ENCODE measurements at places on chromosomes 16 and 17.

GRCh38 chr17:62597920-62598319, 29.6 kb upstream of the MRC2 start:
- DNase-seq = no peak

- no peak for DNase-seq
Observed at GRCh38 chr16:82612263-82612662, 14.5 kb upstream of the CDH13 start.

DNA sequence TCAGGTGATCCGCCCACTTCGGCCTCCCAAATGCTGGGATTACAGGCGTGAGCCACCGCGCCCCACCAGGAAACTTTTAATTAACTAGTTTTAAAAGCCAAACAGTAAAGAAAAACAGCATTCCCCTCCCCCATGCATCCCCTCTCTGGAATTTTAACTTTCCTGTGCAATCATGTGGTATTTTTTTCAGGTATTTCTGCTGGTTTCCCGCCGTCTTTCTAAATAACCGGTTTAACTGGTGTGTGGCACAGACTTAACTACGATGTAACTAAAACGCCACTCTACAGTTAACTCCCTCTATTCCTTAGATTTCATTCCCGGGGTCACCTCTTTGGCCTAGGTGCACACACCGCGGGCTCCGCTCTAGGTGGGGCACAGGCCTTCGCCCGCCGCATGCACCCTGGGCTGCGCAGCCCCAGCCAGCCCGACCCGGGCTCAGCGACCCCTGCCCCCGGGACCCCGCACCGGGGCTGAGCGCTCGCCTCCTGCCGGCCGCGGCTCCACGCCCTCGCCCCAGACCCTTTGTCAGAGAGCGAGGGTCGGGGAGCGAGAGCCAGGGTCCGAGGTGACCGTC, 15.1 kb upstream of the UTP6 start:
- no peak for DNase-seq

DNA sequence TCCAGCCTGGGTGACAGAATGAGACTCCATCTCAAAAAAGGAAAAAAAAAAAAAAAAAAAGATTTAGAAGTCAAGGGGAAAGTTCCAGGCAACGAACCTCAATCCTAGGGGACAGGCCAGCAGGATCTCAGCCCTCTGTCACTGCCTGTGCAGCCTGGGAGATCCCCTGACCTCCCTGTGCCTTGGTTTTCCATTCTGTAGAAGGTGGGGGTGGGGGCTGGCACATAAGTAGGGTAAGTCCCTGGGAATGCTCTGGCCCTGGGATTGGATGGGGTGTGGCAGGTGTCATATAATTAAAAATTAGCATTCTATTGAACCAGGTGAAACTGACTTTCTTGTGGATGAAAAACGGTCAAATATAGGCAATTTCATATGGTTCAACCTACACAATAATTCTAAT, 90.5 kb downstream of the C16orf78 start:
- no peak for DNase-seq

- no peak for DNase-seq
Observed at GRCh38 chr17:59892251-59892923, 356 bp downstream of the TUBD1 start.

DNA sequence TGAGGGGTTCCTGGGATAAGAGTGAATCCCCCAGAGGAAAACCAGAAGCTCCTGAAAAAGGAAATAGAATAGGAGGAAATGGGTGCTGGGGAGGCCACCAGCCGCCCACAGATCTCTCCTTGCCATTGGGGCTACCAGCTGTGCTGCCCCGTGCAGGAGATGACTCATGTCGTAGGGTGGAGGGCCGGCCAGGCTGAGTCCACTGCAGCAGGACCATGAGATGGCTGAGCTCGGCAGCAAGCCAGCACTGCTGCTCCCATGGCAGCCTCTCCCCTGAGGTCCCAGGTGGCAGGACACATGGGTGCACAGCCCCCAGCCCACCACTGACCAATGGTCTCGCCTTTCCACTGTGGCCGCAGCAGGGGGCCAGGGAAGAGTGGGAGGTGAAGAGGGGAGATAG, 95.5 kb downstream of the GNAO1 start:
- DNase-seq = no peak

DNA sequence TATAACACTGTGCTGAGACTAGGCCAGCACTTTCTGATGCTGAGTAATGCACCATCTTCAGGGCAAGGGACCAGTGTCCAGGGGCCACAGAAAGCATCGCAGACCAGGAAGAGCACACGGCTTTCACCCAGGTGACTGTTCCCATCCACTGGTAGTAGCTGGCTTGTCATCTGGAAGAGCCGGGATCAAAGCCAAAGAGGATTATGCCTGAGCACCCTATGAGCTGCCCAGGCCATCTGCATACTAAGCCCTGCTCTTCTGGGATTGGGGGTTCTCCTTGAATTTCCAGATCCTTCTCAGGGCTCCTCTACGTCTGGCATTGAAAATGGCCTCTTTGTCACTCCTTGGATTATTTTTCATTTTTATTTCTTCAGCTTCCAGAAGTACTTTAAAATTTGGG, 140.7 kb downstream of the IRX3 start:
- DNase-seq = no peak

DNA sequence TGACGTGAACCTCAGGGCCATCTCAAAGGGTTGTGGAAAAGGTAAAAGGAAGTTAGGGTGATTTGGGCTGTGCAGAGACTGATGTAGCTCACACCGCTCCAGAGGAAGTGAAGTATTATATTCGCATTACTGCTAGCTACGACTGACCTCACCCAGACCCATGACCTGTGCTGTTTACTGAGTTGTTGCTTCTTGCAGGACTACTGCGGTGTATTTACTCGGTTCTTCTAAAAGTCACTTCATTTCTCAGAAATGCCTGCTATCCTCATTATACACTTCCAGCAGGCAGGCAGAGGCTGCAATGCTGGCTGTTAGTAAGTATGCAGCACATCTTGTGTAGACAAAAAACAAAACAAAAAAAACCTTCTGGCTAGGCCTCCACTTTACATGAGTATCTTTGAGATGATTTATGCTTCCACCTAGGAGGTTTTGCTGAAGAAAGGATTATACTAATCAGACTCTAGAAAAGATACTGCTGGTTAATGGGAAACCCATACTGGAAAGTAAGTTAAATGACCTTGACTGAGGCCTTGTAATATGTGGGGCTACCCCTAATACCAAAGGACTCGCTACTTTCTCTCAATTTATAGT, 76.0 kb downstream of the CREBBP start:
- no peak for DNase-seq

- DNase-seq = no peak
Observed at GRCh38 chr17:37820313-37820994, 75.6 kb upstream of the HNF1B start.

DNA sequence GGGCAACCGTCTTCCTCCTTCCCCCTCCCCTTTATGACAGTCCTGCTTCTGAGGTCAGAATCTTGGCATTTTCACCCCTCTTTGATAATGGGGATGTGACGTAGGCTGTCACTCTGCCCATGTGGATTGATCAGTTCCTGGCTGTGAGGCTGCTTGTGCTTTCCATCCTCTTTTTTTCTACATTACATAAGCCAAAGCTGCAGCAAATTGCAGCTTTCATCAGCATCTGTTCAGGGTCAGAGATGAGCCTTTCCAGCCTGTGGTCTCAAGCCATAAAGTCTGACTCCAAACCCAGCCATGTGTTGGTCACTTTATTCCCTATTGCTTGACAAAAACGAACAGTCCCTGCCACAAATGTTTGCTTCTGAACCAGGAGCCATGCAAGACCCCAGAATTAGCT, 535.1 kb downstream of the CDH11 start:
- DNase-seq = peak; percentile 26

DNA sequence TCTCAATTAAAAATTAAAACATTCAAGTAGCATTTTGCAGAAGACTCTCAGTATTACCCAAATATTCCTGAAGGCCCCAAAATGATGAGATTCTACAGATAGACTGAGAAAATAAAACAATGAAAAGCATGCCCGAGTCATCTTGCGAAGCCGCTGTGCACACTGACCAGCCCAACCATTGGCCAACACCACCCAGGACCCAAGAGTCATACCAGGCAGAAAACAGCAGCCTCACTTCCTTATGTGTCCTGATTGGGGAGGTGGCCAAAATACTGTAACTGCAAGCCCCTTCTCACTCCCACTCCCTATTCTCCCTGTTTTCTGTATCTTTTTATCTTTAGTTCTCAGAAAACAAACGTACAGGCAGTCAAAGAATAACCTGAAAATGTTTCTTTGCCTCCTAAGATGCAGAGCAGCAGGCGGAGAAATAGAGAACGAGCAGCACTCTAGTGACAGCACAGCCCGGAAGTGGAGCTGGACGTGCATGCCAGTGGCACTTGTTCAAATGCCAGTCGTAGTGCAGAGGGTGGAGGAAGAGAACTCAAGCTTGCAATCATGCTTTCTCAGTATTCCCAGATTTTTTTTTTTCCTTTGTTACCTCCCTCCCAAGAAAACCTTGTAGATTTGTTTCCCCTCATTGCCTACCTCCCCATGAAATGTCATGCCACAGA, 182.3 kb upstream of the SOX9 start:
- no peak for DNase-seq

- peak; percentile 63 for DNase-seq
Observed at GRCh38 chr16:69890114-69890891, 60.8 kb upstream of the CLEC18A start.

- no peak for DNase-seq
Observed at GRCh38 chr17:76612977-76613851, 27.6 kb upstream of the ST6GALNAC2 start.

DNA sequence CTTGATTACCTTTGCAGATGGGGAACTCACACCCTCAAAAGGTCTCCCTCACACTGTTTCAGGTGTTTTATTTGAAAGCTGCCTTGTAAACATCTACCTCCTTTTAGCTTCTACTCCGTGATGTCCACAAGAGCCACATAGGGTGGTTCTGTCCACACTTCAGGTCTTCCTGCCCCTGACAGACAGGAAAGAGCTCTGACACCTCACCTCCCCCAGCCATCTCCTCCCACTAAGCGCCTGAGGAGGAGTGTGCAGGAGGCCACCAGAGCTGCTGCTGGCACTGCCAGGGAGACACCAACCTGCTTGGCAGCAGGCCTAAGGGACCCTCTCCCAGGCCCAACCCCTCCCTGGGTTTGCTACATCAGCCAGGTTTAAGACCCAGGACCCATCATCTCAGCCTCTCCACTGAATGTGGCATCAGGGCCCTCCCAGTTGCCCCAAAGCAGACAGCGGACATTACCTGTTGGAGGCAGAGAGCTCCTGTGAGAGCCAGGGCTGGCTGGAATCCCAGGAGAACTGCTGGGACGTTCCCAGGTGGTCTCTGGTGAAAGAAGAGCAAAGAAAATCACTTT, 76.4 kb upstream of the RCVRN start:
- DNase-seq = no peak

DNA sequence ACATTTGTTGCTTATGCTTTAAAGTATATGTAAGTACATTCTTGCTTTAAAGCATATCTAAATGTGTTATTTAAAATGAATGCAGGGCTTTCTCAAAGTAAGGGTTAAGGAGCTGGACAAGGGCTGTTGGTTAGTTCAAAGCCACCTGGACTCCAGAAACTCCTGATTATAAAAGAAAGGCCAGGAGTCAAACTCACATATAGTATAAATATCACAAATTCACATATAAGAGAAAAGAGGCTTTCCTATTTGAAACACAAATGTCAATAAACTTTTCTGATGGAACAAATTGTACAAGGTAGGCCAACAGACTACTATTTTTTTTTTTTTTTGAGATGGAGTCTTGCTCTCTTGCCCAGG, 84.5 kb upstream of the CORO6 start:
- DNase-seq = no peak

DNA sequence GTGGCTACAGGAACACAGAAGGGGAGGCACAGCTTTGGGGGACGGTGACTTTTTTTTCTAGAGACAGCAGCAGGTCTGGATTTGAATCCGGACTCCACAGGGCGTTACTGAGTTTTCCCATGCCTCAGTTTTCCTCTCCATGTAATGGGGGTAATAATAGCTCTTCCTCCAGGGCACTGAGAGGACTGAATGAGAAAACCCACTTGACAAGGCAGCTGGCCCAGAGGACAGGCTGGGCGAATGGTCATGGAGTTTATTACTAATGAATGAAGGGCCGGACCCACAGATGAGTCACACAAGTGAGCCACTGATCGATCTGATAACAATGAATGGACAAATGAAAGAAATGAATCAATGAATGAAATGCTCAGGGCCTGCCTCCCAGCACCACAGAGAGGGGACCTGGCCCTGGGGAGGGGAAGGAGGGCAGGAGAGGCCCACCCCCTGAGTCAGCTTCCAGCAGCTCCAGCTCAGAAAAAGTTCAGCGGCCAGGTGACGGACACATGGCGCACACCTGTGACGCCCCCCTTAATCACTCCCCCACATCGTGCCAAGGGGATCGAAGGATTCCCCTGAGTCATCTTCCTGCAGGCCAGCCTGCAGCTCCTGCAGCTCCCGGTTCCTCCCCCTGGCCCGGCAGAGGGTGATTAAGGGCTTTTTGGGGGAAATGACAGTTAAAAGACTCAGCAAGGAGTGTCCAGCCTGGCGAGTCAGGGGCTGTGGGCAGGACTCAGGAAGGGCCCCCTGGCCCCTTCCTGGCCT, 54.3 kb downstream of the SOCS1 start:
- DNase-seq = no peak

- DNase-seq = no peak
Observed at GRCh38 chr17:47945080-47945479, 3.7 kb downstream of the PNPO start.
